ENCODE measurements at places on chromosomes 2 and 18.

GRCh38 chr18:58316396-58317342, 272.6 kb downstream of the NEDD4L start:
- no peak for DNase-seq

- no peak for DNase-seq
Measured at GRCh38 chr2:12201369-12201768, 454.9 kb downstream of the LPIN1 start.

DNA sequence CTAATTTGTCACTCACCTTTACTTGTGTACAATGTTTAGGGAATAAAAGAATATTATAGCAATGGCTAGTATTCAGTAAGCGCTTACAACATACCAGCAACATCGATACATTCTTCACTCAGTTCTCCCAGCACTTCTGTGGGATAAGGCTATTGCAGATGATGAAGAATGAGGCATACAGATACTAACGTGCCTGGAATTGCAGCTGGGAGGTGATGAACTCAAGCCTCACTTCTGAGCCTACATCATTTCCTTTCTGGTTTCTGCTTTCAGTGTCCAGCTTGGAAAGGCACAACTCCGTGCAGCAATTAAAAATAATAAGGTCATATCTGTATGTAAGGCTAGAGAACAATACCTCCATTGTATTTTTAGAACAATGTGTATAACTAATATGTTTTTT, 95.4 kb upstream of the AQP4 start:
- DNase-seq: no peak

DNA sequence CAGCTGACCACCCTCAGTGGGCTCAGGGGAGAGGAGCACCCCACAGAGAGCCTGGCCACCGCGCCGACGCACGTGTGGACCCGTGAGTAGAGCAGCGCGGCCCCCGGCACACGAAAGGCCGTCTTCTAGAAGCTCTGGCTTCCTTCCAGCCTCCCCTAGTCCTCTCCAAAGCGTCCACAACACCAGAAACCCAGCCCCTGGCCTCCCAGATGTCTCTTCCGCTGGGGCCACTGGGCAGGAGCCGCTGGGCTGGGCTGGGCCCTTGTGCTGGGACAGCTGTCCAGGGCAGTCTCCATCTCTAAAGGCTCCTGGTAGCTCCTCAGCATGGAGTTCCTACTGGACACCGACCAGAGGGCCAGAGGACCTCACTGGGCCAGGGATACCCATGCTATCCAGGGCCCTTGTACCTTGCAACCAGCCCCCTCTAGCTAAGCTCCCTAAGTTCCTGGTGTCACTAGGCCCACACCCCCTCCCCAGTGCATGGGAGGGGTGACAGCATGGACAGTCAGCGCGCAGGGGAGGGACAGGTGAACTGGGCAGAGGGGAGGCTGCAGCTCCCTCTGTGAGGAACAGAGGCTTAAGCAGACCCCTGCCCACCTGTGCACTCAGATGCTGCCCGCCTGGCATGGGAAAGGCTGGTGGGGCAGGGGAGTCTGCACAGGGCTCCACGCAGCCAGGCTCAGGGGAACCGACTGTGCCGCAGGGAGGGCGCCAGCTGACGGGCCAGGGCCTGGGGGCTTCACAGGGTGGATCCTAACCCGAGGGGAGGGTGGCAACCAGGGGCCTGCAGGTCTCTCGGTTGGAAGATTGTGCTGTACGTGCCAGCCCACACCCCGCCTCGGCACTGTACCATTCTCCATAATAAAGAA, 32.9 kb downstream of the MTERF4 start:
- no peak for DNase-seq

GRCh38 chr2:27545348-27546141, 37.3 kb upstream of the ZNF512 start:
- DNase-seq: no peak

DNA sequence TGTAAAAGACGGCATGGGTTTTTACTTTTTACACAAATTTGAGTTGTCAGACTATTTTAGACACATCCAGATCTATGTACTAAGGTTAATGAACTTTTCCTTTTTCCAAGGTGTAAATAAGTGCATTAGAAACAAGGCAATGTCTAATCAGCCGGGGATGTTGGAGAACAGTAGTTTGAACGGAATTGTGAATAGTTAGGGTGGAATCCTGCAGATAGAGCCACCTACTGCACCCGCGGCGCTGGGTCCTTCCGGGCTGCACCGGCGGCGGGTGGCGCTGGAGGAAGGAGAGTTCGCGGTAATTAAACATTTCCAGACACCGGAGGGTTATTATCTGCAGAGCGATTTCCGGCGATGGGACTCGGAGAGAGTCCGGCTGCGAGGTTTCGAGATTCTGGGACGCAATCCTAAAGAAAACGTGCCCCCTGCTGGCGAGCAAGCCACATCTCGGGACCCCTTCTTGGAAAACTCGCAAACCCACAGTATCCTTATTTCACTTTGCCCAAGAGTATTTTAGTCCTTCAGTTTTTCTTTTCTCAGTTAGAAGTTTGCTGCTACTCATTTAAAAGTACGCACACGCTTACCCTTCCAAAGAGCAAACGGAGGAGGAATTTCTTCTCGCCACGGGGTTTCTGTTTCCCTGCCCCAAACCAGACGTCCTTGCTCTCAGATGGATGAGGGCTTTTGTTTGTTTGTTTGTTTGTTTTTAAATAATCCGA, 4.5 kb upstream of the OSR1 start:
- peak; percentile 52 for DNase-seq

All from activated T-cell treated with anti-CD3 and anti-CD28 coated beads, Interleukin-2, amount 50 U/mL, for 1 hour (primary cell).